ENCODE measurements at places on chromosomes 13 and 19.

DNA sequence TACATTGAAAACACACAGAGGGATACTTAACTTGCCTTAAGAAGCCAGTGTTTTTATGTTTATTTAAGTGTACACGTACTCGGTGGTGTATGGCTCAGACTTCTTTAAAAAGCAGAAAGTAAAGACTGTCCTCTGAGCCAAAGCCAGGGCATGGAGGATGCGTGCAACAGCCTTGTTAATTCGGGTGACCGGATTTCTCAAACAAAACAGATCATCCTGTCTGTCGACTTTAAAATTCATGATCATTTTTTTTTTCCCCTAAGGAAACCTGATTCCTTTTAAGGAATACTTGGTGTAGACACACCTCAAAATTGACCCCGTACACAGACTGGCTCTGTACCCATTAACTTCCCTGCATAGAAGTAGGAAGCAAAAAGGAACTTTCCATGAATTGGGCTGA lies 124.7 kb upstream of the RNF113B start:
- peak; percentile 22 for DNase-seq

DNA sequence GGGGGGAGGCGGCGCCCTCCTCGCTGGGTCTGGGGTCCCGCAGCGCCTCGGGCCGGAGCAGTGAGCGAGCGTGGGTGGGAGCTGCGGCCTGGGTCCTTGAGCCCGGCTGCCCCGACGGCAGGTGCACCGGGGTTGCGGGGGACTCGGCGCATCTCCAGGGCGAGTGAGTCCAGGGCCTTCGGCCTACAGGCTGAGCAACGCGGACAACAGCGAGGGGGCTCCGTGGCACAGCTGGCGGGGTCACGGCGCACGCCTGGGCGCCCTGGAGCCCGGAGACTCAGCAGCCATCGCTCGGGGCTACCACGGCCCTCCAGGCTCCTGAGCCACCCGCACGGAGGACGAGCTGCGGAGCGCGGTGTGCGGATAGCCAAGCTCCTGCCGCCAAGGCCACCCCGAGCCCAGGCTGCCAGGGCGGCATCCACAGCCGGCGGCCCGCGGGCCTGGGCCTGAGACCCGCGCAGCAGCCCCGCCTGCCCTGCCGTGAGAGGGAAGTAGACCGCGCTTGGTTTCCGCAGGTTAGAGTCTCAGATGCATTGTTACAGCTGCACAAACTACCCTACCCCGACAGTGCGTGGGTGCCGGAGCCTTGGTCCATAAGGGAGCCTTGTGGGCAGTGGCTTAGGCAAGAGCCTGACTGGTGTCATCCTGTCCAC lies 253.9 kb upstream of the SGCG start:
- no peak for DNase-seq

DNA sequence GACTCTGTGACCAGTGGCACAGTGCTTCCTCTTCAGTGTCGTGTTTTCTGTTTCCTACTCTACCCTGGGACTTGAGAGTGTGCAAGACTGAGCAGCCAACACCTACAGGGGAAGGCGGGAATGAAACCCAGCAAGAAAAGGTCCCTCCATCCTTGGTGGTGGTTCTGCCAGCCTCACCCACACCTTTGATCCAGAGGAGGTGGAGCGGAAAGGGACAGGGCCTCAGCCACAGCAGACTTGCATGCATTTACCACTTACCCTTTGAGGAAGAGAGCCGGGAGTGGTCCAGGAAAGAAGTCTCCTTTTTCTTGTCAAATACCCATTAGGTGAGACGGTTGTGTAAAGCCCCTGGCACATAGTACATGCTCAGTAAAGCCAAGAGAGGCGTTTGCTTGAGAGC lies 164.8 kb upstream of the ZNF536 start:
- no peak for DNase-seq

GRCh38 chr13:86826232-86826631 lies 844.9 kb upstream of the SLITRK5 start:
- no peak for DNase-seq

DNA sequence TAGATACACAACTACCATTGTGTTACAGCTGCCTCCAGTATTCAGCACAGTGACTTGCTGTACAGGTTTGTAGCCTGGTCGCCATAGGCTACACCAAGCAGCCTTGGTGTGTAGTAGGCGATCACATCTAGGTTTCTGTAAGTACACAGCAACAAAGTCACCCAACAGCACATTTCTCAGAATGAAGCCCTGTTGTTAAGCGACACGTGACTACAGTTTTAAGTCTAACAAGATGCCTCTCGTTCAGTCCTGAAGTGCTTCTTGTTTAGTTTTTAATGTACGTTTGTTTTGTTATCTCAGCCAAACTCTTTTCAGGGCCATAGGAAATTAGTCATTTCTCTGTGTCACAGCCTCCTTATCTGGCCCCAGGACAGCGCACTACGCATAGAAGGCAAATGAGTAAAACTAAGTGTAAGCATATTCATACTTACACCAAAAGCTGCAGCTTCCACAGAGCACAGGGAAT lies 50.0 kb upstream of the GPR183 start:
- peak; percentile 36 for DNase-seq

DNA sequence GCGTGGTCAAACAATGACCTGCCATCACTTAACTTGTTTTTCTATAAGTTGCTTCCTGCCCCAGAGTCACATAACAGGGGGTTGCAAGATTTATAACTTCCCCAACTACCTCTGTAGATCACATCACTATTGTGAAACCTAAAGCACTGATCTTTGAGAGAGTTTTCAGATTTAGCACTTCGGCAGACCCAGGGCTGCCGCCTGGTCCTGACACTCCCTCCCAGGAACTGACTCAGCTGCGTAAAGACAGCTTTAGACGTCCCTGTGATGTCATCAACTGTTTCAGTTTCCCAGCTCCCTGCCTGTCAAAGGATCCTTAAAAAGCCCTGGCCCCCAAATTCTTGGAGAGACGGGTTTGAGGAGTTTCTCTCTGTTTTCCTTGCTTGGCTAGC lies 33.3 kb downstream of the IGFL2 start:
- DNase-seq: peak; percentile 49

DNA sequence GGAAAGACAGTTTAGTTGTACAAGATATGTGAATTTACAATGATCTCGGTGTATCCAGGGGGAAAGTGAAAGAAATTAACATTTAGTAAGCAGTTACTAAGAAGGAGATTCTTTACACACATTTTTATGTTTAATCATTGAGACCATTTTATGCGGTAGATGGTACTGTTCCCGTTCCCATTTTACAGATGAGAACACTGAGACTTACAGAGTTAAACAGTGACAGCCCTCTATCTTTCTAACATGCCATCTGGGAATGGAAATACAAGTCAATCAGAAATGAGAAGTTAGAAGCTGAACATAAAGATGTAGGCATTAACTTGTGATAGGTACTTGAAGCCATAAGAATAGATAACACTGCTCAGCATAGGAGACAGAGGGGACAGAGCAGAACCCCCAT lies 144.9 kb downstream of the VWA8 start:
- no peak for DNase-seq

DNA sequence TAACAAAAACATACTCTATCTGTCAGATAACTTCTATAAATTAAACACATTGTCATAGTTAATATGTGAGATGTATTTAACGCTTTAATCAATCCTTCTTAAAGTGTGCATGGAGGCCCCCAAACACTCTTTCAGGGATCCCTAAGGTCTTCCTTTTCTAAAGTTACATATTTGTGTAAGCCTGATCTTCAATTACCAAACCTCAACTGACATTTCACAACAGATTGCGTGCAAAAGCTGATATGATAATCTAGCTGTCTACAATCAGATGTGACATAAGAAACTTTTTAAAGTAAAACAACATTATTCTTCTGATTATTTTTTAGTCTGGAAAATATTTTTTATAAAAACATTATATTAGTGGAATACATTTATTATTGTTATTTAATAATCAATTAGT lies 1850.4 kb downstream of the OLFM4 start:
- DNase-seq: no peak

DNA sequence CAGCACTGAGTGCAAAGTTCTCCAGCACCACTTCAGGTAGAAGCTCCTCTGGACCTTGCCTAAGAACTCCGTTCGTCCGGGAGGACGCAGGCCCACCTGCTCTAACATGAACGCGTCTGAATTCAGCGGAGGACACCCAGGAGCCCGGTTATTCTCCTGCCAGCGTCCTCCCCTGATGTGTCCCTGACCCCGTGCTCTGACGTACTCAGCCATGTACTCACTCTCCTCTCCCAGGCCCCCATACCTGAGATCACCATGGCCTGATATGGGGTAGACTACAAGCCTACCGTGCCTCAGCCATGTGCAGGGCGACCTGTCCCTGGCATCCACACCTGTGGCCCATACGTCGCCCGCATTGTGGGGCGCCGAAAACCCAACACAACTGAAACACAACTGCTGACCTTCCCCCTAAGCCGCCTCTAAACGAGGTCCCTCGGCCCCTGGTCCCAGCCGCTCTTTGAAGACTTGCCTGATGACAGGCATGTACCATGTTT lies 744 bp upstream of the ZNF584 start:
- DNase-seq: no peak

DNA sequence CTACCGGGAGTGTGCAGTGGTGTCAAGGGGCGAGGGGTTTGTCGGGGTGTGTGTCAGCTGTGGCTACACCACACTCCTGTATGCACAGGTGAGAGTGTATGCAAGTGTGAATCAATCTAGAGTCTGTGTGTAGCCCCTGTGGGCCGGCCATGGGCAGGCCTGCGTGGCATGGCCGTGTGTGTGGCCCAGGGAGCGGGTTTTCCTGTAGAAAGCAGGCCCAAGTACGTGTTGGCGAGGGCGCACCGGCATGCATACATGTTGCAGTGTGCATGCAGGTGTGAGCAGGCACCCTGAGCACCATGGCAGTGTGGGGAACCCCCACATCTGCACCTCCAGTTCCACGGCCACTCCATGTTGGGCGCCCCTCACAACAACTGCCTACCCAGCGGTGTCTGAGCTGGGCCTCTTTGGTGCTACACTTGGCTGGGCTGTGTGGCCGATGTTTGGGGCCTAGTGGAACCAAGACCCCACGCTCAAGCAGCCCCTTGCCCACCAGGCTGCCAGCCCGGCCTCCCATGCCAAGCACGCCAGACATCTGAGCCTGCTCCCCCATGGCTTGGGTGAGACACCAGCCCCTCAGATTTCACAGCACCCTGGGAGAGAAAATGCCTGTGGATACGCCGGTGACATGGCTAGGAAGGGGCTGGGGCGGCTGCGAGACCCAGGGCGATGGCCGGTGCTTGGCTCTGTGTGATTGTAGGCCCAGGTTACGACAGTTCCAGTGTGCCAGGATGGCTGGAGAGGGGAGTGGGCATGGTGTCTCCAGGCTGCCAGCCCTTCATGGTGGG lies 2.1 kb downstream of the NFIX start:
- no peak for DNase-seq

GRCh38 chr13:46721054-46721453 lies 75.9 kb downstream of the ESD start:
- peak; percentile 58 for DNase-seq

- no peak for DNase-seq
These were observed 179.9 kb upstream of the TSHZ3 start for GRCh38 chr19:31529121-31529520.

DNA sequence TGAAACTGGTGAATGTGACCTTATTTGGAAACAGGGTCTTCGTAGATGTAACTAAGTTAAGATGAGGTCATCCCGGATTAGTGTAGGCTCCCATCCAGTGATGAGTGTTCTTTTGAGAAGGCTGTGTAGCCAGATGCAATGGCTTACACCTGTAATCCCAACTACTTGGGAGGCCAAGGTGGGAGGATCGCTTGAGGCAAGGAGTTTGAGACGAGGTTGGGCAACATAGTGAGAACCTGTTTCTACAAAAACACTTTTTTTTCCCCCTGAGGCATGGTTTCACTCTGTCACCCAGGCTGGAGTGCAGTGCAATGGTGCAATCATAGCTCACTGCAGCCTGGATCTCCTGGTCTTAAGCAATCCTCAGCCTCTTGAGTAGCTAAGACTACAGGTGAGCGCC lies 36.4 kb downstream of the FBN3 start:
- DNase-seq: no peak

GRCh38 chr13:59963827-59964226 lies 199.9 kb downstream of the DIAPH3 start:
- no peak for DNase-seq

Measured in fibroblast of upper back skin (primary cell).